Cerebellar cortex (tissue), 1 donor: ENCODE measurements at places on chromosomes 12 and 14.

DNA sequence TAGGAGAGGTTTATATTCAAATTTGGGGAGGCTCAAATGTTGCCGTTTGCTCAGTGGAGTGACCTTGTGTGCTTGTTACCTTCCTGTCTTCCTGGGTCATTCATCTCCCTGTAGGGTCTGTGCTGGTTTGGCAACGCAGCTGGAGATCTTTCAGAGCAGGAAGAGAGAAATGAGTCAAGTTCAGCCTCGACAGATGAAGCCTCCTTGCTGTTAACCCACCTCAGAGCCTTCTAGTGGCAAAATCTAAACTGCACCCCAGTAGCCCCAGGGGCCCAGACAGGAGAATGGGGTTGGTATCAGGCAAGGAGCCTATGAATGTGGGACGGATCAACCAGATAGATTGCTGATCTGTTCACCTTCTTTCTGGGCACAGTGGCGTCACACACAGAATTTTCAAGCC, 999.3 kb downstream of the VRK1 start:
- DNase-seq = no peak

DNA sequence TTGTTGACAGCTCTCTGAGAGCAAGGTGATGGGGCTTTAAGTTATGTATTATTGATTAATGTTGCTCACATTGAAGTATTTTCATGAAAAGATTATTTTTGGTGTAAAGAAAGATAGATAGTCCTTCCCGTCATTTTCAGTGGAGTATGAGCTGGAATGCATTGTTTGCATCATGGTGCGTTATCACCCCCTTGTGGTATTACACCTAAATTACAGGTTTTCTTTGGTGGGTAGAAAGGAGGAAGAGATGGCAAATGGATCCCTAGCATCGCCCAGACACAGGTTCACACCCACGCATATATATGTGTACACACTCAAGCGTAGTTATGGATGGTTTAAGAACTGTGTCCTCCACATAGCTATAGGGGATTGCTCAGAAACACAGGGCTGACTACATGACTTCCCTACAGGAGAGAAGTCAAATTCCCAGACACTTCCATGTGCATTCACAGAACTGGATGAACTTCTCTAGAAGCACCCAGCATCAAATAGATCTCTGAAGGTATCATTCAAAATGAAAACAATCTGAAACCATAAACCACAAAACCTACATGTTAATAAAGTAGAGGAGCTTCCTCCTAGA, 14.4 kb upstream of the SERPINA10 start:
- peak; percentile 8 for DNase-seq

GRCh38 chr14:75715926-75716780, 55.1 kb downstream of the TTLL5 start:
- no peak for DNase-seq

GRCh38 chr14:100107236-100107635, 42.0 kb downstream of the EVL start:
- no peak for DNase-seq

DNA sequence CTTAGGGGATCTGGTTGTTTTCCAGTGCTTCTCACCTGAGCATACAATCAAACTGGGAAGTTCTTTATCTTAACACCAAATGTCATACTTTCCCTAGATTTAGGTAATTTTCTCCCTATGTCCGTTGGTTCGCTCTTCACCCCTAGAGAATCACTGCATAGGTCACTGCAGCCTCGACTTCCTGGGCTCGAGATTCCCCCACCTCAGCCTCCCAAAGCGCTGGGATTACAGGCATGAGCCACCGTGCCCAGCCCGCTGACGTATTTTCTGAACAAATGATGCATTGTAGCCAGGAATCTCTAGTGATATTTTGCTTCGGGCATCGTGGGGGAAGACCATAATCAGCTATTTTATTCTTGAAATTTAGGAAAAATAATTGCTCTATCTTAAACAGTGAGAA, 1.1 kb upstream of the RPL41 start:
- peak; percentile 12 for DNase-seq
